ENCODE measurements at places on chromosomes 5 and 9.

DNA sequence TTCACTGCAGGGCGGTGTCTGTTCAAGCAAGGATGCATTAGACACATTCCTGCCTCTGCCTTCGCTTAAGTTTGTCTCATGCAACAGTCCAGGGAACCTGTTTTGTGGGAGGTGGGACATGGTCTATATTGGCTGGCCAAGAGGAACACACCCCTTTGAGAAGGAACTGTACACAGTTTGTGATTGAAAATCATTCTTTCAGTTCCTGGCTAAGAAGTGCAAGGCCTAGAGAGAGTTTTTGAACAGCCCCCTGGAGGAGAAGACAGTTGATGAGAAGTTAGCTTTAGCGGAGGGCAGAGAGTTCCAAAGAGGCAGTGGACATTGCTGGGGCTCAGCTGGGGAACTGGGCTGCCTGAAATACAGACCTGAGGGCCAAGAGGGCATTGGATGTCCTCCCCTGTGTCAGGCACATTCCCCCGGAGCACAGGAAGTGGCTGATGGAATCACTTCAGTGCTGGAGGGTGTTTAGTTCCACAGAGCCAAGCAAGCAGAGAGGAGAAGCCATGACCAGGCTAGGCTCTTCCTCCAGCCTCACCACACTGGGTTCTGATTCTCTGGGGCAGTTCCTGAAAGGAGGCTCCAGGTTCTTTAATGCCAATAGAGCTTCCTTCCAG, 66.6 kb downstream of the RGS3 start:
- ATAC-seq = no peak

DNA sequence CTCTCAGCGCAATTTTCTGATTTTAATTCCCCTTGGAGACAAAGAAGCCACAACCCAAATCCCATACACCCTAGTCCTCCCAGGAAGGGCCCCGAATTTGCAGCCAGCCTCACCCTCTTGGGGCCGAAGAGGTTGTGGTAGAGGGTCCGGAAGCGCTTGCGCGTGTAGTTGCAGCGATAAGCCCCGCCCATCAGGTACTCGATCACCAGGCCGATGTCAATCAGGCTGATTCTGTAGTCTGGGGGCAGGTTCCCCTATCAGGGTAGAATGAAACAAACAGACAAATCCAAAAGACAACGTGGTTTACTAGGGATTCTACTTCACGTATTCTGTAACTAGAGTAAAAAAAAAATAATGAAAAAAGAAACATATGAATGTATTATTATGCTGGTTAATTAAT, 210.6 kb upstream of the KLF9 start:
- no peak for ATAC-seq

- ATAC-seq = no peak
Measured at GRCh38 chr9:117747386-117747970, 43.3 kb downstream of the TLR4 start.

DNA sequence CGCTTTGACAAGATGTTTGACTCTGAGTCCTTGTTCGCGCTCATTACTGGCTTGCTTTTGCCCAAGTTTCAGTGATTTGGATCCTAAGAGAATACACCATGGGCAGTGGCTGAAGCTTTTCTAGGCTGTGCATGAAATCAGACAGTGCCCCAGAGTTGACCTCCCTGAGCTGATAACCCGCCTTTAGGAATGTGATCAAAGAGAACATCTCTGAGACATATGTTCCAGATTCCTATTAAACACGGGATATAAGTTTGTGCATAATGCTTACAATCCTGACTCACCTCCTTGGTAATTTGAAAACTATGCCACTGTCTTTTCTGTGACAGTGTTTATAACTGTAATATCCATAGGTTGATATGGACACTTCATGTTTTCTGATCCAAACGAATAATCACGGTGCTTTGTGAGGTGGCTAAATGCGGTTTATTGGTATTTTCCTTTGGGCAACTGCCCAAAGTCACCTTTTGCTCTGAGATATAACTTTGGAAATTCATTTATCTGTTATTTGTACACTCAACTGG, 732.9 kb downstream of the MTRR start:
- no peak for ATAC-seq

DNA sequence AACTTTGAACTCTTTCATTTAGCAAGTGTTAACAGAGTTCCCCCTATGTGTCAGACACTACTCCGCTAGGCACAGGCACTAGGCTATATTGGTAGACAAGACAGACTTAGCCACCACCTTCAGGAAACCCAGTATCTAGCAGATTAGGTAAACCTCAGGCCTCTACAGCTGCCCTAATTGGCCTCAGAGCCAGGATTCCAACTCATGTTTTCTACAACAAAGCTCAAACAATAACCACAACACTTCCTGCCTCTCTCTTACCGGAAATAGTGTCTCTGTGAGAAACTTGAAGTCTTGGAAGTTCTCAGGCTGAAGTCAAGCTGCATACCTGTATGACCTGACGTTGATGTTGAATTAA, 116.6 kb upstream of the SLC44A1 start:
- ATAC-seq = peak; percentile 87
